ENCODE measurements at places on chromosomes 3 and 15. TPM values are rescaled to one million over a fixed set of nuclear protein-coding genes. Genes with fewer than 3 reads are reported as not detected.

- H3K27me3 ChIP-seq: no peaks in the 10 kb centered on the region
- DNase-seq: no peak
- H3K36me3 ChIP-seq: no peaks in the 10 kb centered on the region
- H3K27ac ChIP-seq: no peak overlapping the region
These were observed 951.6 kb downstream of the DIPK2A start for GRCh38 chr3:144923046-144923775.

DNA sequence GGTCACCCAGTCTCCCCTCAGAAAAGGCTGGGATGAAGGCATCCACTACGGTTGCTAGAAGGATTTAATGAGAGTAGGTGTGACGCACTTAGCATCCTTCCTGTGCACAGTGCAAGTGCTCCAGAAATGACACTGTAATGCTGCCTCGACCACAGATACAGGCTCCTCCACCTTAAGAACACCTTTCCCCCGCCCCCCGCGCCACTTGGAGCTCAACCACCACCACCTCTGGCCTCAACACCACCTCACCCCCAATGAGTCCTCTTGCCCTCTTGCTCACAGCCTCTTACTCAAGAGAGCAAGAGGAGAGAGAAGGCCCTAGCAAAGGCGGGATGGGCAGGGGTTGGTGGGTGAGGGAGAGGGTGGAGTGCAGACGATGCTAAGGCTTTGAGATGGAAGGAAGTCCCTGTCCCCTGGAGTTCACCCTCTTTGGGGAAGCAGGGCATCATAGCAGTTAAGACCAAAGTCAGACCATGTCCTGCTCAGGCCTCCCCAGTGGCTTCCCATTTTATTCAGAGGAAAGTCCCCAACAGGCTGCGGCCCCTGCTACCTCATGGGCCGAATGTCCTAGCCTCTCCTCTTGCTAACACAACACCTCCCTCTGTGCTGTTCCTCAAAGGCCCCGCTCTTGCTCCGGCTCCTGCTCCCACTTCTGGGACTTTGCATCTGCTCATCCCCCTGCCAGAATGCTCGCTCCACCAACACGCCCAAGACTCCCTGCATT lies 8.3 kb downstream of the STARD5 start:
- DNase-seq: no peak
- H3K27ac ChIP-seq: peak overlapping the region; percentile 2
- H3K27me3 ChIP-seq: no peaks in the 10 kb centered on the region
- H3K4me1 ChIP-seq: peaks cover 49% of the 10 kb centered on the region

DNA sequence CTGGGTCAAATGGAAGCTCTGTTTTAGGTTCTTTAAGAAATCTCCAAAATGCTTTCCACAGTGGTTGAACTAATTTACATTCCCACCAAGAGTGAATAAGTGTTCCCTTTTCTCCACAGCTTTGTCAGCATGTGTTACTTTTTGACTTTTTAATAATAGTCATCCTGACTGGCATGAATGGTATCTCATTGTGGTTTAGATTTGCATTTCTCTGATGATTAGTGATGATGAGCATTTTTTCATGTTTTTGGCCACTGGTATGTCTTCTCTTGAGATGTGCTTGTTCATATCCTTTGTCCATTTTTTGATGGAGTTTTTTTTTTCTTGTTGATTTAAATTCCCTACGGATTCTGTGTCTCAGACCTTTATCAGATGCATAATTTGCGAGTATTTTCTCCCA lies 745.0 kb upstream of the BCHE start:
- no peak for DNase-seq
- H3K4me3 ChIP-seq: no peak overlapping the region

DNA sequence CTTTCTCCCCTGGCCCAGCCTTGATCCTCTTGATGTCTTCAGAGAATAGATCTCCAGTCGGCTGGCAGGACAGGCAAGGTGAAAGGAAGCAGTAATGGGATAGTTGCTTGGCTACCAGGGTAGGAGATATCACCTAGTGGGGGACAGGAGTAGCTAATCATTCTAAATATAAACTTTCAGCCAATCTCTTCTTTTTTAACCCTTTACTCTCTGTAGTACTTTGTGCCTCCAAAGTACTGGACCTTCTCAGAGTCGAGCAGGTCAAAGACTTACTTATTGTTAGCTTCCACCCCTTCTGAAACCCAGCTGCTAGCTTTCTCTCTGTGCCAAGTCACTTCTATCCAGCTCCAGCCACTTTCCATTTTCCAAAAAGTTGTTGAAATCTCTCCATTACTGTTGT lies 43.4 kb upstream of the FILIP1L start:
- DNase-seq: no peak
- peaks cover 33% of the 10 kb centered on the region for H3K36me3 ChIP-seq
- H3K4me3 ChIP-seq: no peak overlapping the region
- peaks cover 9% of the 10 kb centered on the region for H3K4me1 ChIP-seq
- H3K27ac ChIP-seq: no peak overlapping the region
- H3K27me3 ChIP-seq: no peaks in the 10 kb centered on the region

GRCh38 chr3:98445949-98446406 lies 17.0 kb upstream of the OR5K1 start:
- H3K27ac ChIP-seq: no peak overlapping the region
- no peak overlapping the region for H3K4me3 ChIP-seq
- peaks cover 18% of the 10 kb centered on the region for H3K4me1 ChIP-seq
- peaks cover 27% of the 10 kb centered on the region for H3K27me3 ChIP-seq
- no peak for DNase-seq
- H3K36me3 ChIP-seq: peaks cover 4% of the 10 kb centered on the region

- H3K36me3 ChIP-seq: no peaks in the 10 kb centered on the region
- H3K4me1 ChIP-seq: no peaks in the 10 kb centered on the region
- H3K27me3 ChIP-seq: peaks cover 2% of the 10 kb centered on the region
- H3K4me3 ChIP-seq: no peak overlapping the region
- DNase-seq: no peak
These were observed 135.6 kb downstream of the KCNMB2 start for GRCh38 chr3:178671791-178672190.

- H3K27ac ChIP-seq: no peak overlapping the region
- H3K27me3 ChIP-seq: peaks cover 8% of the 10 kb centered on the region
- H3K4me3 ChIP-seq: no peak overlapping the region
- no peaks in the 10 kb centered on the region for H3K36me3 ChIP-seq
- peaks cover 15% of the 10 kb centered on the region for H3K4me1 ChIP-seq
- DNase-seq: no peak
These were observed 16.0 kb downstream of the OCA2 start for GRCh38 chr15:28082891-28083684.

The AMOTL2 gene
- not detected for total RNA-seq

The TBC1D2B gene
- total RNA-seq: 64.7 TPM

The CLRN1 gene
- total RNA-seq: not detected

The CXCR6 gene
- 27.9 TPM for total RNA-seq

The RTP3 gene
- not detected for total RNA-seq

Measured in activated T-helper 1 cell treated with anti-CD3 and anti-CD28 coated beads, Interleukin-12 subunit alpha, Interleukin-12 subunit beta, Interleukin-2, Interleukin-4 antibody, amounts not matched to agents 30 ng/mL and 10 ng/mL and 1 ng/mL, durations not matched to agents 14 hours and 24 hours and 36 hours (primary cell).